ENCODE measurements at places on chromosomes 1 and 21. TPM values are rescaled to one million over a fixed set of nuclear protein-coding genes. Genes with fewer than 3 reads are reported as not detected.

SPRR2A gene
- 1.0 TPM for total RNA-seq

GRIK3 gene
- total RNA-seq: under 0.01 TPM

OR2L8 gene
- not detected for total RNA-seq

THBS3 gene
- 58.1 TPM for total RNA-seq

AMY1B gene
- total RNA-seq: not detected

ARHGAP29 gene
- 82.3 TPM for total RNA-seq

SPOCD1 gene
- 29.4 TPM for total RNA-seq

KRTAP7-1 gene
- not detected for total RNA-seq

NKAIN1 gene
- total RNA-seq: 2.7 TPM

IL12RB2 gene
- total RNA-seq: 0.17 TPM

SHISAL2A gene
- not detected for total RNA-seq

SPRR1A gene
- not detected for total RNA-seq

SIM2 gene
- total RNA-seq: 16.3 TPM

CCDC181 gene
- 4.8 TPM for total RNA-seq

TNFRSF1B gene
- 0.27 TPM for total RNA-seq

MSH4 gene
- 0.08 TPM for total RNA-seq

C1orf115 gene
- 8.4 TPM for total RNA-seq

HES4 gene
- 184 TPM for total RNA-seq

SHE gene
- not detected for total RNA-seq

USP16 gene
- 30.0 TPM for total RNA-seq

DENND1B gene
- total RNA-seq: 7.5 TPM

ARHGEF16 gene
- 31.5 TPM for total RNA-seq

MCOLN3 gene
- total RNA-seq: 11.6 TPM

ASAP3 gene
- total RNA-seq: 17.7 TPM

GNG4 gene
- total RNA-seq: 0.54 TPM

SPRR2G gene
- not detected for total RNA-seq

ZNF436 gene
- 11.7 TPM for total RNA-seq

INSRR gene
- total RNA-seq: not detected

C8B gene
- not detected for total RNA-seq

CD1C gene
- not detected for total RNA-seq

ZNF593OS gene
- not detected for total RNA-seq

PGLYRP4 gene
- 0.07 TPM for total RNA-seq

GSTM1 gene
- total RNA-seq: 16.3 TPM

AVPR1B gene
- total RNA-seq: not detected

NASP gene
- total RNA-seq: 45.3 TPM

BACE2 gene
- total RNA-seq: 82.8 TPM

UTS2 gene
- total RNA-seq: not detected

TTC22 gene
- total RNA-seq: 5.3 TPM

PDZK1IP1 gene
- 28.1 TPM for total RNA-seq

TCEA3 gene
- total RNA-seq: 6.8 TPM

RHOC gene
- total RNA-seq: 639 TPM

PDC gene
- not detected for total RNA-seq

OR2L5 gene
- total RNA-seq: not detected

FCRLA gene
- 0.88 TPM for total RNA-seq

FAM163A gene
- 0.21 TPM for total RNA-seq

S100B gene
- not detected for total RNA-seq

FLG gene
- total RNA-seq: not detected
